Caco-2 (cell line): ENCODE measurements at places on chromosomes 4 and X.
A peak's percentile ranks its signal among the peaks of the same experiment; 100 is the strongest.

GRCh38 chr4:70594196-70594595, 2.1 kb downstream of the AMBN start:
- H3K4me1 ChIP-seq: no peaks in the 10 kb centered on the region
- H3K27ac ChIP-seq: no peak overlapping the region
- H3K4me3 ChIP-seq: no peak overlapping the region
- H3K27me3 ChIP-seq: no peaks in the 10 kb centered on the region
- DNase-seq: no peak

GRCh38 chrX:119512146-119512800, 44.0 kb downstream of the SLC25A5 start:
- no peaks in the 10 kb centered on the region for H3K27me3 ChIP-seq
- H3K4me1 ChIP-seq: no peaks in the 10 kb centered on the region
- no peak overlapping the region for H3K27ac ChIP-seq
- no peak overlapping the region for H3K4me3 ChIP-seq
- peak; percentile 77 for DNase-seq

GRCh38 chrX:100685997-100686305, 42.0 kb downstream of the SRPX2 start:
- no peaks in the 10 kb centered on the region for H3K4me1 ChIP-seq
- no peak overlapping the region for H3K4me3 ChIP-seq
- no peaks in the 10 kb centered on the region for H3K27me3 ChIP-seq

DNA sequence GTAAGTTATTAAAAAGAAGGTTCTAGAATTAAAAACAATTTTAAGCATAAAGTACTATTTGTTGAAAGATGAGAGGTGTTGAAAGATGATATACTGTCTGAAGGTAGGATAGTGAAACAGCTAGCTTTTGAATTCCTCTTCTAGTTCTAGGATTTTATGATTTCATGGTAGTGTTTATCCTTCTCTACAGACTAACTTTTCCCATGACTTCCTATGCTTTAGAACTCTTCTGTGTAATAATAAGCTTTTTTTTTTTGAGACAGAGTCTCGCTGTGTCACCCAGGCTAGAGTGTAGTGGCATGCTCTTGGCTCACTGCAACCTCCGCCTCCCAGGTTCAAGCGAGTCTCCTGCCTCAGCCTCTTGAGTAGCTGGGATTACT, 96.0 kb upstream of the NUDT6 start:
- H3K4me1 ChIP-seq: no peaks in the 10 kb centered on the region
- no peaks in the 10 kb centered on the region for H3K27me3 ChIP-seq
- H3K36me3 ChIP-seq: no peaks in the 10 kb centered on the region
- H3K4me3 ChIP-seq: no peak overlapping the region
- H3K27ac ChIP-seq: no peak overlapping the region

DNA sequence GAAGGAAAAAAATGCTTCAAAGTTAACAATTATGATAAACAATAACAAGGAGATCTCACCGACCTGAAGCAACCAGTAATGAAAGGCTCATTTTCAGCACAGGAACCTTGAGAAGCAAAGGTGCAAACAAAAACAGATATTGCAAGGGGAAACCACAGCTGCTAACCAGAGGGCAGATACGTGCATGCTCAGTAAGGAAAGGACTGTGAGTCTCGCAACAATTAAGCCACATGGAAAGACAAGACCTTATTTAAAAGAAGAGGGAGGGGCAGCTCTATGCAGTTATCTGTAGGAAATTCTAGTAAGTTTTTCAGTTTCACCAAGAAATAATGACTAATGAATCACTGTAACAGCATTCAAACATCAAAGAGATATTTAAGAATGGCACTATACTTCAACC, 19.3 kb downstream of the LRCH2 start:
- no peaks in the 10 kb centered on the region for H3K27me3 ChIP-seq
- no peak overlapping the region for H3K27ac ChIP-seq
- no peaks in the 10 kb centered on the region for H3K36me3 ChIP-seq
- H3K4me3 ChIP-seq: no peak overlapping the region
- no peak for DNase-seq
- H3K4me1 ChIP-seq: no peaks in the 10 kb centered on the region
